Right lung (tissue), 10 donors: ENCODE measurements at places on chromosomes 2 and 18. TPM values are rescaled to one million over a fixed set of nuclear protein-coding genes. Genes with fewer than 3 reads are reported as not detected.

GRCh38 chr2:88549616-88550292, 77.5 kb downstream of the EIF2AK3 start:
- DNase-seq: no peak

DNA sequence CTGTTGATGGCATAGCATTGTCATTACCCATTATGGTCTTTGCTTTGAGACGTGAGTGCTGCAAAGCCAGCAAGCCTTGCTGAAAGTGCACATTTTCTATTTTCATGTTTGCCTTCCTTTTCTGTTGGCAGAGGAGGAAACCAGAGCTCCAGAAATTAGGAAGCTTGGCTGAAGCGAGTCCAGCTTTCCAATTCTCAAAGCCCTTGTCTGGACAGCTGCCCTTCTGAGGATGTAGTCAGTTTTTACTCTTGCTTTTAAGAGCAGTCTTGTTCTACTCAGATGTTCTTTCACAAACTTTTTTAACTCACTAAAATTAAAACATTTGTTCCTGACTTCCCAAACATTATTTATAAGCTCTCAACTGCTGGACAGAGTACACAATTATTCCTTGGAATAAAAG, 93.8 kb downstream of the ICOS start:
- no peak for DNase-seq

GRCh38 chr2:51633073-51633472, 601.1 kb upstream of the NRXN1 start:
- no peak for DNase-seq

DNA sequence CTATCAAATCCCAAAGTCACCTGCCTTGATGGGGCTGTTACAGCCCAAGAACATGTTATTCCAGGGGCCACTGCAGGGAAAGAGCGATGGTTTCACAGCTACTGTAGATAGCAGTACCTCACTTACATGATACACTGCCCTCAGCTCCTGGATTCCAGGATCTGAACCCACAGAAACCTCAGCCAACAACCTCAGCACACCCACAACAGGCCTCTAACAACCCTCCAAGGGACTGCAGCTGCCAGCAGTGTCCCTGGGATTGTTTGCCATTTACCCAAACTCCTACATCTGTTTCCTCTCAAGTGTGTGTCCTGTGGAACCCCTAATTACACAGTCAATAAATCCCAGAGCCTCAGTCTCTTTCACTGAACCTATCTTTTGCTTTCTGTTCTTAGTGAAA, 28.2 kb downstream of the OSBPL1A start:
- DNase-seq: no peak

- DNase-seq: no peak
Observed at GRCh38 chr2:238256594-238257104, 16.8 kb upstream of the HES6 start.

- DNase-seq: no peak
Observed at GRCh38 chr18:75116809-75117208, 92.1 kb downstream of the PTGR3 start.

- no peak for DNase-seq
Observed at GRCh38 chr18:28390022-28390421, 213.1 kb upstream of the CDH2 start.

DNA sequence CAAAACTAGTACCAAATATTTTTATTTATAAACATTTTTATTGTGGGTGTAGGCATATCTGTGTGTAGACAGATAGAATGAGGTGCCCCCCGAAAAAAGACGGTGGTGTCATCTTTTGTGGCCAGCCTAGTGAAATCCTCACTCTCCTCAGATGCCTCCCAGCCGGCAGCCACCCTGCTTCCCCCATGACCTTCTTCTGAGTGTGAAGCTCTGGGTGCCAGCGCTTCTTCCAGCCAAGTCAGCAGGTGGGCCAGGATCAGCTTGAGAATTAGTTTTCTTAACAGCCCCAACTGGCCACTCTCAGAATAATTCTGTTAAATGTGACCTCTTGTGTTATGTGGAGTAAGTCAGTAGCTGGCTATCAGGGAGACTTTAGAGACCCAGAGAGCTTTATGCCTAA, 229.6 kb upstream of the FOSL2 start:
- DNase-seq: no peak

DNA sequence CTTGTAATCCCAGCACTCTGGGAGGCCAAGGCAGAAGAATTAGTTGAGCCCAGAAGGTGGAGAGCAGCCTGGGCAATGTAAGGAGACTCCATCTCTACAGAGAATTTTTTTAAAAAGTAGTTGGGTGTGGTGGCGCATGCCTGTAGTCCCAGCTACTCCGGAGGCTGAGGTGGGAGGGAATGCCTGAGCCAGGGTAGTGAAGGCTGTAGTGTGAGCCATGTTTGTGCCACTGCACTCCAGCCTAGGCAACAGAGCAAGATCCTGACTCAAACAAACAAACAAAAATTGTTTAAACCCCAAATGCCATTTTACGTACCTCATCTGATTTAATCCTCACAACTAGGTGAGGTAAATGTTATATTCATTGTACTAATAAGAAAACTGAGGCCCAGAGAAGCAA, 38.2 kb downstream of the LPIN2 start:
- no peak for DNase-seq

The RASGRP3 gene
- polyA plus RNA-seq: 32.7 TPM

The GCG gene
- not detected for polyA plus RNA-seq

The DYSF gene
- 21.1 TPM for polyA plus RNA-seq
